ENCODE measurements at places on chromosomes 6 and 20.

- no peak for DNase-seq
Measured at GRCh38 chr6:126770176-126770575, 348.3 kb upstream of the RSPO3 start.

GRCh38 chr20:57043091-57043490, 223.3 kb downstream of the BMP7 start:
- DNase-seq, result no peak

- DNase-seq, result no peak
Measured at GRCh38 chr6:37679539-37680476, 17.9 kb downstream of the MDGA1 start.

DNA sequence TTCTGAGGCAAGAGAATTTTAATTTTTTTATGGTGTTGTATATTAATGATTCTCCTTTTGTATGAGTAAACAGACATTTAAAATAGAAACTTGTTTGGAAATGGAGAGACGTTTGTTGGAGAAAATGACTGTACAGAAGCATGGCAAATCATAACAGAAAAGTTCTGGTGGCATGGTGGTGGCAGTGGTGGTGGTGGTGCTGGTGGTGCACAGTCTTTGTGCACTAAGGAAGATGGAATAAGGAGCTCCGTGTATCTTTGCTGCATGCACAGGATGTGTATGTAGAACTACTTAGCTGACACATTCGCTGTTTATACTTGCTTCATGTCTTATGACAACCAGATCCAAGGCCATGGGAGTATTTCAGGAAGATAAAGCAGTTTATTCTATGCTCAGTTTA, 294.9 kb downstream of the UTRN start:
- DNase-seq, result no peak
